Lung microvascular endothelial cell (primary cell): ENCODE measurements at places on chromosomes 11 and 22.

DNA sequence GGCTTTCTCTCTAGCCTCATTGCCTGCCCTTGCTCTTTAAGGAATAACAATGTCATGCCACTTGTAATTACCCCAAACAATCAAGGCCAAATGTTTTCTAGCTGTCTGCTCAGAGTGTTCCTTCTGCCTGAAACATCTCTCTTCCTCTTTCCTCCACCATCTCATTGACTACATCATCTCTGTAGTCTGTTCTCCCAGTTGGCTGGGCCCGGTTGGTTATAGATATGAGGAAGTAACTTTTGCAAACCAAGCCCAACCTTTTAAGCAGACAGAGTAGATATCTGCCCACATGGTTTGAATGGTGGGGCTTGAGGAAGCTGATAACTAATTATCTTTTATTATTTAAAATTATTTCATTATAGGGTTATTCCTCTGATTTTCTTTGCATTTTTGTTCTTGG is 104.5 kb downstream of the NTM start:
- no peak for DNase-seq

DNA sequence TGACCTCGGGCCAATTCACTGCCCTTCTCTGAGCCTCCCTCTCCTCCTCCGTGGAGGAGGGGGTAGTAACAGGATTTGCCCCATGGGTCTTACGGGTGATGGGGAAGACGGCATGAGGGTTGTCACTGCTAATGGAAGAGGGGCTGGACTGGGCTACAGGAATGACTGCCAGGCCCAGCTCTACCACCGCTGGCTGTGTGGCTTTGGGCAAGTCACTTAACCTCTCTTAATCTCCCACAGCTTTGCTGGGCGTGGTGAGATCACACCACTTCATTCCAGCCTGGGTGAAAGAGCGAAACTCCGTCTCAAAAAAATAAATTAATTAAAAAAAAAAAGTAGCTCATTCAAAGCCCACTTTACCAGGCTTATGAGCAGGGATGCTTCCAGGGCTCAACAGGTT is 2.8 kb downstream of the SYT12 start:
- no peak for DNase-seq

- no peak for DNase-seq
Observed at GRCh38 chr22:19540394-19540793, 16.2 kb upstream of the CLDN5 start.

DNA sequence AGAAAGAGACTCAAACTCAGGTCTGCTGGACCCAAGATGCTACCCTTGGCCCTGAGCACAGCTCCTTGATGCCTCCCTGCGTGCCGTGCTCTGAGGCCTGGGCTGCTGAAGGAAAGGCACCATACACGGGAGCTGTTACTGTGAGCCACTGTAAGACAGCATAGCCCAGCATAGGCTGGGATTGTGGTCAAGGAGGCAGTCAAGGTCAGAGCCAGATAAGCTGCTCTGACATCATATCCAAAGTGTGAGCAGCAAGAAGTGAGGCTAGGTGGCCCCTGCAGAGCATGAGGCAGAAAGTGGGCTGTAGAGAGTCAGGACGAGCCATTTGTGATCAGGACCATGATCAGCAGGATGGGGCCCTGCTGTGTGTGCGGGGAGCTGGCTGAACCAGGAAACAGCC is 7.7 kb downstream of the SLC22A8 start:
- no peak for DNase-seq

DNA sequence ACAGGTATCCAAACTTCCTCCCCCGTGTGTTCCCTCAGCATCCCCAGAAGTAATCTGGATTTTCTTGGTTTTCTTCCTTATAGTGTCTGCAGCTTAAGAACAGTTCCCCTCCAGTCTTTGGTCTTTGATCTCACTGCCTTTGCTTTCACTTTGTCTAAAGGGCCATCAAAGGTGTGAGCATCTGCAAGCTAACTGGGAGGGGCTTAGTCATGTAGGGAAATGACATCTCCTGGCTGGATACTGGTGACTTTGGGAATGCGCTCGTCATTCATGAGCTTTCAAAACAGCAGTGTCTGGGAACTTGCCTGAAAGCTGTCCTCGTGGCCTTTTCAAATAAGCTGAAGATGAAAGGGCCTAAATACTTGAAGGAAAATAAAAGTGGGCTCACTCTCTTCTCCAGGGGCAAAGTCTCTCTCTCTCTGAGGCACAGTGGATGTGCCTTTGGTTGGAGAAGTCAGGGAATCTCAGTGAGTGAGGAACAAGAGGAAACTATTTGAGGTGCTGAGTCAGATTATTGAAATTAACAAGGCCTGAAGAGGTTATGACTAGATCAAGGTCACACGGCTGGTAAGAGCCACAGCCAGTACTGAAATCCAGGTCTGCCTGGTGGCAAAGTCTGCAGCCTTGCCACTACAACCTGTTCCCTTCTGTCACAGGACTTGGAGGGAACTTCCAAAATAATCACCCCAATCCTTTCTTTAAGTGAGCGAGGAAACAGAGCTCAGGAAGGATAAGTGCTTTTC is 45.6 kb upstream of the TENM4 start:
- no peak for DNase-seq

DNA sequence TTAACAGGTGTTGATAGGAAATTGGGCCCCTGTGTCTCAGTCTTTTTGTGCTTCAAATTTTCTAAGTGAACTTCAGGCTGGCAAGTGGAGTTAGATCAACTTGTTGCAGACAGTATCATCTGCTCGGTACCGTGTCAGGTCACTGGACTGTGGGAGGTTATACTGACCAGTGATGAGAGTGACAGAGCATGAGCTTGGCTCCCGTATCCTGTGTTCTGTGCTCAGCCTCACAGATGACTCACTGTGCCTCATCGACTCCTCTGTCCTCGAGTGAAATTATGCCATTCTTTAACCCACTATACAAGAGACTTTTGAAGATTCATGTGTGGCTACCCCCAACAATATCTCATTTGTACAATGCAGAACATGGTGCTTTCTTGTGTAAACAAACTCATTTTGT is 7.9 kb downstream of the GRAP2 start:
- DNase-seq, result peak; percentile 3

DNA sequence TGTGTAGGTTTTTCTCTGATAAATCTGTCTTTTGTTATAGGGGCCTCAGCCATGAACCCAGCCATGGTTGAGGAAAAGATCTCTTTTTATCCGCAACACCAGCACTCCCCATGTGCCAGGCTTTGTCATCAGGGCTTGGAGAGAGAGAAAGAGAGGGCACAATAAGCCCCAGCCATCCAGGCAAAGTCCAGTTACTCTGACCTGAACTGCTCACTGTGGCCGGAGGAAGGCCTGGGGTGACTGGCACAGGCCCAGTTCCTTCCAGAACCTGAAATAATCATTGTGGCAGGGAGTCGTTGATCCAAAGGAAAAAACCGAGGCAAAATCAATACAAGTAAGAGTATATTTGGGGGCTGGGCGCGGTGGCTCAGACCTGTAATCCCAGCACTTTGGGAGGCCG is 3.9 kb upstream of the ARHGAP8 start:
- no peak for DNase-seq

DNA sequence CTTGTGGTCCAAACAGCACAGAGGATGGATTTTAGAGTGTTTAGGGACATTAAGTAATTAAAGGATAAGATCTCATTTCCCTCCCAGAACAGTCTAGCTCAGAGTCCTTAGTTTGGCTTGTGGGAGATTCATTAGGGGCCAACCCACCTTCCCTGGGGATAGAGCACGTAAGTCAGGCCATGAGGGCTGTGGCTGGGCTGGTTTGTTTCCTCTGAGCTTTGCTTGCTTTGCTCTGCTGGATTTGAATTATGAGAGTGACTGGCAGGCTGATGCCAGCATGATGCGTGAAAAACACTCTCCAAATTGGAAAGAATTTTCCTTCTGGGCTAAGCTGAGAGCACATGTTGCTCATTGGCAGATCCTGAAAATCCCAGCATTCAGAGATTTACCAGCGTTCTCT is 84.7 kb upstream of the HEPHL1 start:
- DNase-seq, result no peak

DNA sequence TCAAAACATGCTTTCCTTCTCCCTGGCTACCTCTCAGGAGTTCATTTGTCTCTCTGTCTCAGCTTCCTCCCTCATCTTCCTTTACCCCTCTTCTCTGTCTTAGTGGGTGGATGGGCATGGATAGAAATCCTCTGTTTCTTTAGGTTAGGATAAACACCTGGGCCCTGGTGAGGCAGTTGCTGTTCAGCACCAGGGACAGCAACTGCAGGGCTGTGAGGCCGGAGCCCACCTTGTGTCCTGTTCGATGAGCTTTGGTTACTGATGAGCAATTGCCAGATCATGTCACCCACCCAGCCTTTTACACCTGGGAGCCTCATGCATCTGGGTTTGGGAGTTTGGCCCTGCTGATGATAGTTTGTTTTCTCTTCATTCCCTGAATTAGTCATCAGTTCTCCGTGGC is 6.1 kb upstream of the CRYBB3 start:
- no peak for DNase-seq

- DNase-seq, result no peak
Observed at GRCh38 chr11:15882876-15883454, 473.4 kb downstream of the SOX6 start.

DNA sequence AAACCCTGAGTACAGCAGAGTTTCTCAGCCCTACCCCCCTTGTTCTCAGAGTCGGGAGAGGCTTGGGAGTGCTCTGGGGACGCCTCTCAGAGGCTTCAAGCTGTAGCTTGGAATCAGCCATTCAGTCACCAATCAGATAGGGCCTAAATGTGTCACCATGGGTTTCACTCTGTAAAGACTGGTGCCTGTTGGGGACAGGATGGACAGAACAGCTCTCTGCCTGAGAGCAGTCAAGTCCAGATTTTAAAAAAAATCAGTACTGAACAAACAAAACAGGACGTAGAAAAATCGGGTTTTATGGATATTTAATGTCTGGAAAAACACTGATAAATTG is 1.3 kb downstream of the FADD start:
- no peak for DNase-seq

- no peak for DNase-seq
Observed at GRCh38 chr11:131599285-131599684, 228.9 kb downstream of the NTM start.

DNA sequence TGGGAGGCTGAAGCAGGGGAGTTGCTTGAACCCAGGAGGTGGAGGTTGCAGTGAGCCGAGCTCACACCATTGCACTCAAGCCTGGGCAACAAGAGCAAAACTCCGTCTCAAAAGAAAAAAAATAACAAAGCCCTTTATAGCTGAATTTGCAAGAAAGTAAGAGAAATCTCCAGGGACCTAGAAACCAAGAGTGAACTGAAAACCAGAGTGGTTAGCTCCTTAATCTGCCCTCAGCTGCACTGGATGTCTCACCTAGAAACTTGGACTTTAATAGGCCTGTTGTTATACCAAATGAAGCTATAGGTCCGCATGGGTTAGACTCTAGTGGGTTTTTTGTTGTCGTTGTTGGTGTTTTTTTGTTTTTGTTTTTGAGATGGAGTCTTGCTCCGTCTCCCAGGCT is 4.1 kb downstream of the NEU3 start:
- no peak for DNase-seq

- no peak for DNase-seq
Observed at GRCh38 chr11:133154076-133154475, 378.2 kb downstream of the OPCML start.

DNA sequence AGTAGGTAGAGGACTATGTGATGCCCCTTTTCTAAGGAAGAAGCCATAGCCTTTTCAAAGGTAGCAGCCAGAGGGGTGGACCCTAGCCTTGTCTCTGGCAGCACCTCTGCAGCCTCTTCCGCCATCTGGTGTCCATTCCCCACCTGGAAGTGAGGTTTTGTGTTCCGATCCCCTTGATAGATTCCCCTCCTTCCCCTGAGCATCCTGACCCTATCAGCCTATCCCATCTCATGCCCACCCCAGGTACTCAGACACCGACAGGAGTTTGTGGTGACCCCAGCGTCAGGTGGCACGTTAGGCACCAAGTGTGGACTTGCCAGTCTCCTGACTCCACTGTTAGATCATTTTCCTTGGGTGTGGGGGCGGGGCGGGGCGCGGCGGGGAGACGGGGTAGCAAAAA is 398 bp upstream of the FAM89B start:
- peak; percentile 67 for DNase-seq

GRCh38 chr11:92880381-92880780 is 89.1 kb upstream of the MTNR1B start:
- DNase-seq, result no peak

DNA sequence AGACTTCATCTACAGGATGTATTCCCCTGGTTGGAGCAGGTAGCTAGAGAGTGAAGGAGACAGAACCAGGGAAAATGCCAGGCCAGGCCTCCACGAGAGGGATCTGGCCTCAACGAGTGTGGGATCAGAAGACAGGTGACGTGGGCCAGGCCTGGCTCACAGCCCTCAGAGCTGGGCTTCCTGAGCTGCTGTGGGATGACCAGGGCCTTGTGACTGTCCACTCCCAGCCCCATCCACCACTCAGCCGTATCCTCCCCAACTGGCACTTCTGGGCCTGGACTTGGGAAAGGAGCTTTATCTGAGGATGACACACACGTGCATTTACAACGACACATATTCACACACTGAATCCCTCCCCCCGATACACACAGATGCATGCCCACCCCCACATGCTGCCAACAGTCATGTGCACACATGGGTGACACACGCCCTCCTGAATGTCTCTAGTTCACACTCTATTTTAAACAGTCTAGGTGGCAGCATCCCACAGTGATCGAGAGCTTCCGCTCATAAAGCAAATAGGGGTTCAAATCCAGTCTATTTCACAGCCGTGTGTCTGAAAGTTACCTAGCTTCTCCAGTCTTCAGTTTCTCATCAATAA is 93.1 kb downstream of the TP53I11 start:
- peak; percentile 17 for DNase-seq

GRCh38 chr11:65900125-65900898 is at the start of gene FOSL1:
Gene FOSL1 (minus strand): TSS chr11:65900388. CDS start chr11:65900339, 49 bp downstream.
- peak; percentile 97 for DNase-seq

GRCh38 chr11:68481579-68482240 is 21.2 kb downstream of the PPP6R3 start:
- no peak for DNase-seq
